ENCODE measurements at places on chromosomes 3 and 15.
A peak's percentile ranks its signal among the peaks of the same experiment; 100 is the strongest.

- peak; percentile 40 for DNase-seq
Observed at GRCh38 chr15:44501768-44502366, 35.1 kb upstream of the EIF3J start.

DNA sequence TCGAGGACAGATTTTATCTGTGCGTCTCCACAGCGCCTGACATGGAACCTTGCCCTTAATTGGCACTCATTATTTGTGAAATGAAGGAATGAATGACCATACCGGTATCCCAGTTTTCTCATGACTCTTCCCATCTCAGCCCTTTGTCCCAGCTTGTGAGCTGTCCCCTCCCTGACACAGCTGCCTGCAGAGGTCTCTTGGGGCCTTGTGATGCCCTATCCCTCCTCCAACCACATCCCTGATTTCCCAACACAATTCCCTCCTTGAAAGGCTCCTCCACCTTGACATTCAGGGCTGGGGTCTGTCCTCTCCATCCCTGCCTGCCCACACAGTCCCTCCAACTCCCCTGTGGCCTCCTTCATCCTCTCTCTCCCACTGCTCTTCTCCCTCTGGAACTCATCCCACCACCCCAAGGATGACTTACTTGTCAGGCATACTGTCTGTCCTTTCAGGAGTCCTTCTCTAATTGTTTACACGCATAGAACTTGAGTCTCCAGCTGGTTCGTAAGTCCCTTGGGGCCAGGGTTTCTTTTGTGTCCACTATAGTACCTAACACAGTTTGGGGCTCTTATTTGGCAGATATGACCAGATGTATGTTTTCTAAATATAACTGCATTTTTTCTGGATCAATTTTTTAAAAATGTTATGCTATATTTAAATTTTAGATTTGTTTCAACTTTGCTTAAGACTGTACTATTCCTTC, 35.6 kb upstream of the FILIP1L start:
- DNase-seq: no peak

DNA sequence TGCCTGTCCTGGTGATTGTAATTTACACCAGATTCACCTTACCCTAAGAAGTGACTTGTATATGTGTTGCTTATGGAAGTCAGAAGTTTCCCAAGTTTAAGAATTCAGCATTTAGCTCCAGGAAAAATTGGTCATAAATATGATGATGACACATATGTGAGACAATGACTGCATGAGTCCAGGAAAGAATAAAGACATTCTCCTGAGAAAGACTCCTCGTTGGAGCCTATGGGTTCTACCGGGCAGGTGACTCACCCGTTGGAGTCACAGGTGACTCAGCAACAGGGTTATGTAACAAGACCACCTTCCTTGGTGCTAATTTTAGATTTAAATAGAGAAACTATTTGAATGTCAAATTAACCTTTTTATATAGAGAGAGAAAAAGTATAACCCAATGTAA, 662.4 kb downstream of the FHIT start:
- DNase-seq: no peak

GRCh38 chr15:62848632-62849050, 193.9 kb upstream of the TPM1 start:
- DNase-seq: no peak

DNA sequence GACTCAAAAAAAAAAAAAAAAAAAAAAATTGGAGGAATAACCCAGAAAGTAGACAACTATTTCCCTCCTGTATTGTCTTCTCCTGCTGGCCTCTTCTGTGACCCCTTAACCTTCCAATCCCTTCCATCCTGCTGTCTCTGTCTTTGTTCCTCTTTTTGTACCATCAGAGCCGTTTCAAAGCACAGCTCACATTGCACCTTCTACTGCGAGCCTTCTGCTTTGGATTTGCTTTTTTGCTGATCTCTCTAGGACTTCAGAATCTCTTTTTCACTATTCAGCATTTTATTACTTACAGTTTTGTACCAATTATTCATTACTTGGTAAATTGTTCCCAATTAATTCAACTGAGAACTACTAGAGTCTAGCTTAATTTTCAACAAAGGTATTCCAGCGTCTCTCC, 284.0 kb upstream of the TBL1XR1 start:
- no peak for DNase-seq

DNA sequence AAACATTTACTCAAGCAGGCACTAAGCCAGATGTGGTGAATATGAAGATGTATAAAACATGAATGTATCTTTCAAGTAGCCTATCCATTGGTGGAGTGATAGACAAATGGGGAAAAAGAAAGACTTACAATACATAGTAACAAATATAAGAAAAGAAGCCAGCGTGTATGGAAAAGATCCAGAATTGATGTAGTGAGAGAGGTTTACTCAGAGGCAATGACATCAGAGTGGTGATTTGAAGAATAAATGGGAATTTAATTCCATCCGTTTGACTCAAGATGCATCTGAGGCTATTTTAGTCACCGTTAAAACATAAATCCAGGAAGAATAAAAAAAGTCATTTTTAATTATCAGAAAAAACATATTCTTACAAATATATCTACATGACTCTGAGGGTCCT, 162.6 kb downstream of the IL1RAP start:
- DNase-seq: no peak

DNA sequence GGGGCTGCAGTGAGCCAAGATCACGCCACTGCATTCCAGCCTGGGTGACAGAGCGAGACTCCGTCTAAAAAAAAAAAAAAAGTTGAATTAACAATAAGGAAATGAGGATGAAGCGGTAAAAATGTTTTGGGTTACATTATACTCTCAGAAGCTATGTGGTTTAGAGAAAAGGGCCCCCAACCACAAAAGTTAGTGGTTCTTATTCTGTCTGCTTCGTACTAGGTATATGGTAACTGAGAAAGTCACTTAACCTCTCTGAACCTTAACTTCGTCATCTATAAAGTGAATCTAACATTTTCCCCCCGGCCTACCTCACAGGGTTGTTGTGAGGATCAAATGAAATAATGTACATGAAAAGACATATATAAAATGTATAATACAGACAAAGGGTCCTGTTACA, 38.4 kb upstream of the EHHADH start:
- no peak for DNase-seq

DNA sequence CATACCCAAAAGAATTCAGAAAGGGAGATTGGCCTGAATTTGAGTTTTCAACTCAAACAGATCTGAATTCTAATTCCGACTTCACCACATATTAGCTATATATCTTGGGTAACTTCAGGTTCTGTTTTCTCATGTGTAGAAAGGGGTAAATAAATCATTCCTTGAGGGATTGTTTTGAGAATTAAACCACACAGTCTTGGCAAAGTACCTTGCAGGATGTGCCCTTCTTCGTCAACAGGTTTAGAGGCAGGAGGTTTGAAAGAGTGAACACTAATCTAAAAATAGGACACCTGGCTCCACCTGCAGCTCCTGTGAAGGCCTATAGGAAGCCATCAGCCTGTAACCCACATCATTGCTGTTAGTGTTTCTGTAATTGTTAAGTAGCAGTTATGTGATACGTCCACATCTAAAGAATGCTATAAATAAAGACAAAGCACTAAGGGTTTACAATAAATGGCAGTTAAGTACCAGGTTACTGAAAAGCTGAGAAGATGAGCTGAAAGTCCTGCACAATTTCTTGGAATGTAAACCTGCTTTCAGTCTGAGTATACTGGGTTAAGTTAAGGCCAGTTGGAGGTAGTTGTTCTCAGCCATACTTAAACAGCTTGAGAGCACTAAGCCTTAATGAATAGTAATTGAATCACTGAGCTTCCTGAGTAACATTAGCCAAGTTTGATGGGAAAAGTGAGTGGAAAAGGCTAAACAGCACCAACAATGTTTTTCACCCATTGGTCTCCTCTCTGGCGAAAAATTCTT, 6.0 kb downstream of the CCDC80 start:
- DNase-seq: no peak

- peak; percentile 60 for DNase-seq
Observed at GRCh38 chr3:32374788-32375595, 16.7 kb upstream of the CMTM7 start.

DNA sequence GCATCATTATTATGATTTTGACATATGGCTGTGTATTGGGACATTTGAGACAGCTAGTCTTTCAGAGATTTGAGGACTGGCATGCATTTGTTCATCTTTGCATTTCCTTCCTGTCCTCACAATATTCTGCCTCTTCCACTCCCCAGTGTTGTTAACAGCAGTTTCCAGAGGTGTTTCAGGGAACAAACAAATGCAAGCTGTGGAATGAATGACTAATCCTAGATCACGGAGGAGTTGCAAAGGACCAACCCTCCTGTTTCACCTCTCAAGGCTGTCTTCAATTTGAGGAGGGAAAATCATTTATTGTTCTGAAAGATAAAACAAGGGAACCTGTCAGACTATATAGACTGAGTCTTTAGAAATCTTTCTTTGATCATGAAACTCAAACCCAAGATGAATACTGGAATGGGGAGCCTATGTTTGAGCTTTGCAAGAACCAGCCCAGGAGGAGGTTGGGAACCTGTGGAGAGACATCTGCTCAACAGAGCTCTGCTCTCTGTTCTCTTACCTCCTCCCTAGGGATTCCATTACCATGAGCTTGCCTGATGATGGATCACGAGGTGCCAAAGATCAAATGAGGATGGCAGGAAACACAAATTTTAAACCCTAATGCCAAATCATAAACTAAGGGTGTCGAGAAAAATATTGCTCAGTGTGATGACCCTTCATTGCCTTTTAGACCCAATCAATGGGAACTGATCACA, 68.5 kb downstream of the SLC7A14 start:
- no peak for DNase-seq

- no peak for DNase-seq
Observed at GRCh38 chr3:120027226-120027625, 67.0 kb downstream of the GSK3B start.

GRCh38 chr3:105139881-105140560, 226.7 kb upstream of the ALCAM start:
- no peak for DNase-seq

GRCh38 chr15:78167227-78167888, 18.2 kb downstream of the IDH3A start:
- no peak for DNase-seq

GRCh38 chr3:62723166-62723913, 151.9 kb downstream of the CADPS start:
- DNase-seq: no peak

DNA sequence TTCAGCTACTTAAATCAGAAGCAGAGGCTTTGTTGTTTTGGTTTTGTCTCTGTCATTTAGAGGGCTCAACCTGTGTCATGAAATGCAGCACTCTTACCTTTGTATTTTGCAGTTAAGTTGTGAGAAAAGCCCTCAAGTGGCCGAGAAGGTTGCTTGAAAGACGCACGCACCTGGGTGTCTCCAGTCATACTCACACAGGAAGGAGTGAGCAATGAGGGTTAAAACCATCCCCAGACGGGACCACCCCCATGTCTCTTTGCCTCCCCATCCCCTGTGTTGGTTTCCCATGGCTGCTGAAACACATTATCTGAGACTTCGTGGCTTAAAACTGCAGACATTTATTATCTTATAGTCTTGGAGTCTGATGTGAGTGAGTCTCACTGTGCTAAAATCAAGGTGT, 376.1 kb upstream of the CFAP20DC start:
- no peak for DNase-seq

DNA sequence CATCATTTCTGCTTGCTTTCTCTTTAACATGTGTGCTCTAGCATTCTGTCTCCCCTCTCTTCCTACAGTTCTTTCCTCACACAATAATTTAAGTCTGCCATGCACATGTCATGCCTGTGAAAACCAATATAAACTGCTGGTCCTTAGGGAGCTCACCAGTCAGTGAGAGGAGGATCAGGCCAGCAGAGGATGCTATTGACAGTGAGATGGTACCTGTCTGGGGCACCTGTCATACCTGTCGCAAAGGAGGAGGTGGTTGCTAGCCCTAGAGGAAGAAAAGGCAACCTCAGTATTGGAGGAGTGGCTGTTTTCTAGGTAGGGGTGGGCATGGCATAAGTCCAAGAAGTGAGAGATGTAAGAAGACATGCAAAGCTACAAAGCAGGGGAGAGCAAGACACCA, 194.6 kb downstream of the GABRG3 start:
- DNase-seq: no peak

DNA sequence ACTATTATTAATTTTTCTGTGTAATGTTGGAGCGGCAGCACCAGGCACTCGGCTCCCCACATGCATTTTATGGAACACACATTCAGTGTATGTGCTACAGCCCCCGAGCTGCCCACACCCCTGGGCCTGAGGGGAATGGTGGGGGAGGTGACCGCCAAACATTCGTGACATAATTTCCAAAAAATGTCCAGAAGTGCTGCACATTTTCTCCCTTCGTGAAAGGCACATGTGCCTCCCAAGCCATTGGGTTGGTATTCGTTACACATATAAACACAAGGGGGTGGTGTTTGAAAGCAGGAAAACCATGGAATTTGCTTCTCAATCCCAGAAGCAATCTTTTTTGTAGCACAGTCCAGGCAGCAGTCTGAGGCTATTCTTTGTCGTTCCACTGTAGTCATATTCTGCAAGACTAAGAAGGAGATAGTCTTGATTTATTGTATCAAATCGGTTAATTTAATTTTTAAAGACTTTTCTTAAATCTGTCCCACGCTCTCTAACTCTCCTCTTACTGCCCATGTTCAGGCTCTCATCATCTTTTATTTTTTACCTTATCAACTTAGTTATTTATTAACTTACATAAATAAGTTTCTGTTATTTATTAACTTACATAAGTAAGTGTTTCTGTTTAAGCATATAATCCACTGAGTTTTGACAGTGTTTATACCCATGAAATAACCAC, 39.2 kb upstream of the POLR2M start:
- peak; percentile 71 for DNase-seq

- no peak for DNase-seq
Observed at GRCh38 chr3:46593274-46593862, 19.0 kb upstream of the FAM240A start.

GRCh38 chr3:127043731-127044510, 61.0 kb downstream of the PLXNA1 start:
- no peak for DNase-seq

DNA sequence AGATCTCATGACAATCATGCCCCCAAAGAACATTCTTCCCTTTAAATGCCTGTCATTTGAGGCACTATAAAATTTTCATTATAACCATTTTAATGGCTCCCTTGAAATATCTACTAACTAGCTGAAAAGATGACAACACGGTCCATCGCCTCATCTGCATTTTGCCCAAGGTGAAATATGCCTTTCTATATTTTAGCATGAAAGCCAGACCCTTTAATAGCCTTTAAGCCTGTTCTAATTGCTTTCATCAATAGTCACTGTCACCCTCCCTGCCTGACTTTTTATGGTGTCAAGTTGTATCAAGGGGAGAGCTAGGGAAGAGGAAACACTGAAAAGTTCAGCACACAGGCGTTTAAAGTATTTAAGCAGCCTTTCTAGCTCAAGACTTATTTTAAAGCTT, 144.1 kb upstream of the PRICKLE2 start:
- DNase-seq: no peak

DNA sequence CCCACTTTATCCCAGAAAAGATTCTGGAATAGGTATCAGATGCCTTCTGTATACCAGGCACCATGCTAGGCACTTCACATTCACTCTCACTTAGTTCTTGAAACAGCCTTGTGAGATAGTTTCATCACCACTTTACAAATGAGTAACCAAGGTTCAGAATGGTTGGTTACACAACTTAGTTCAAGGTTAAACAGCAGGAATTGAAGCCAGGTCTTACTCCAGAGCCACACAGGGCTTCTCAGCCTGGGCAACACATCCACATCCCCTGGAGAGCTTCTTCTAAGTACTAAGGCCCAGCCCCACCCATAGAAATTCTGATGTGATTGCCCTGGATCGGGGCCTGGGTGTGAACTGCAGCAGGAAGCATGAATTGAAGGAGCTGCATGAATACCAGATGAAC, 18.6 kb downstream of the WHAMM start:
- DNase-seq: no peak

GRCh38 chr3:101964861-101965260, 115.5 kb downstream of the NFKBIZ start:
- no peak for DNase-seq
